AG10803 (cell line): ENCODE measurements at places on chromosomes 2 and 18.

DNA sequence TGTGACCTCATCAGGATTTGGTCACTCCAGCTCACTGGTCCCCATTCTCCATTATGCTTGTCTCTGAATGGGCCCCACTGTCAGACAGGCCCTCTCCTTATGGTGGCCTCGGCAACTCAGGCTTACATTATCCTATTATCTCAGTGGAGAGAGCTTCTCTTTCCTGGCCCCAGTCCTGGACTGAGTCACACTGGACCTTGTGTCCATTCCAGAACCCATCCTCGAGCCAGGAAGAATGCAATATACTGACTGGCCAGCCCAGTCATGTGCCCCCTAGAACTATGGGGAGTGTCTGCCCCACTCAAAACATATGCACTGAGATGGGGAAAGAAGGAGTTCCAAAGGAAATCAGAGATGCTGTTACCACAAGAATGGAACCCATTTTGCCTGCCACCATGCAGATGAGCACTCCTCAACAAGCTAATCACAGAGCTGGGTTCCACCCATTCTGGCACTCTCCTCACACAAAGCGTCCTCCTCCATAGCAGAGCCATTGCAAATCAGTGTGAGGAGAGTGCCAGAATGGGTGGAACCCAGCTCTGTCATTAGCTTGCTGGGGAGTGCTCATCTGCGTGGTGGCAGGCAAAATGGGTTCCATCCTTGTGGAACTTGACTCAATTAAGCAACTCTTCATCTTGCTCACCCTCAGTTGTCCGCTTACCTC is 71.9 kb downstream of the CHRNA1 start:
- peak; percentile 72 for DNase-seq

DNA sequence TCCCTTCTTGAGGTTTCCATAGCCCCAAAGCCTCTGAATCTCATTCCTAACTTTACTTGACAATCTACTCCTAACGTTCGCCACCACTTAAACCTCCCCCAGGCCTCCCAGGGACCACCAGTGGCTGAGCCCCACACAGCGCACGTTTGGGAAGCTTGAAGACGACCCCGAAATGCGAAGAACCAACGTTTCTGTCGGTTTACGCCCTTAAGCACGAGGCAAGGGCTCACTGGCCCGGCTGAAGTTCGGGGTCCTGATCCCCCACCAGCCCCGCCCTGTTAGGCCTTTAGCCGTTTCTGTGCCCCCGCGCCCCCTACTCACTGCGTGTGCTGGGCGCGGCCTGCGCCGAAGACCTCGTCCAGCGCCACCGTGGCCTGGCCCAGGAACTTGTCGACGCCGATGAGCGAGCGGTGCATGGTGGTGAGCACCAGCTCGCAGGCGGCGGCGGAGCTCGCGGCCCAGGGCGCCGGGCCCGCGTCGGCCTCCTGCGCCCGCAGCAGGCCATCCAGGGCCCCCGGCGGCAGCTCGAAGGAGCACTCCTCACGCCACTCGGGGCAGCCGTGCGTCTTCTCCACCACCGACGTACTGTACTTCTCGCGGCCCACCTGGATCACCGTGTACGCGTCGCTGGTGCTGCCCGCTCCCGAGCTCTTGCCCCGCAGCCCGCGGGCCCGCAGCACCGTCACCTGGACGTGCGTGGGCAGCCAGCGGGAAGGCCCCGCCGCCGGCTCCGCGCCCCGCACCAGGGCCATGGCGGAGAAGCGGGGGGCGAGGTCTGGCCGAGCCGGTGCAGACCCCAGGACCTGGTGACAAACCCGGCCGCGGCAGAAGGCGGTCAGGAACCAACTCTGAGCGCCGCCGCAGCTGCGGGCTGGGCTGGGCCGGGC is 479 bp downstream of the RAB11FIP5 start:
- peak; percentile 53 for DNase-seq

GRCh38 chr18:32349728-32350395 is 120.8 kb downstream of the GAREM1 start:
- peak; percentile 91 for DNase-seq

DNA sequence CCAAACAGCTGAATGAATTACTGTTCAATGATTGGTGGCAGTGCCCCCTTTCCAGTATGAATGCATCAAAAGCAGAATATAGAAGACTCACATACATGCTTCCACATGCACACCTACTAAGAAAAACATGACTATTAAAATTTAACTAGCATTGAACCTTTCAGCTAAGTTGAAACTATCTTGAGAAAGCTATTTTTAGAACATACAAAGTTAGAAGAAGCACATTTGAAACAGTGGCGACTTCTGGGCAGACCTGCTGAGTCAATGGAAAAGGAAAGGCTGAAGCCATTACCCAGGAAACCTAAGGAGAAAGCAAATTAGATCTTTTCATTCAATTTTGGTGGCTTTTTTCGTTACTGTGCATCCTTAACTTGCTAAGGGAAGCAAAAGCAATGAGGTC is 55.9 kb downstream of the PLA2R1 start:
- DNase-seq, result no peak

GRCh38 chr2:25018681-25019080 is 23.2 kb upstream of the EFR3B start:
- DNase-seq, result no peak

GRCh38 chr18:77098538-77099174 is 33.9 kb downstream of the MBP start:
- no peak for DNase-seq

DNA sequence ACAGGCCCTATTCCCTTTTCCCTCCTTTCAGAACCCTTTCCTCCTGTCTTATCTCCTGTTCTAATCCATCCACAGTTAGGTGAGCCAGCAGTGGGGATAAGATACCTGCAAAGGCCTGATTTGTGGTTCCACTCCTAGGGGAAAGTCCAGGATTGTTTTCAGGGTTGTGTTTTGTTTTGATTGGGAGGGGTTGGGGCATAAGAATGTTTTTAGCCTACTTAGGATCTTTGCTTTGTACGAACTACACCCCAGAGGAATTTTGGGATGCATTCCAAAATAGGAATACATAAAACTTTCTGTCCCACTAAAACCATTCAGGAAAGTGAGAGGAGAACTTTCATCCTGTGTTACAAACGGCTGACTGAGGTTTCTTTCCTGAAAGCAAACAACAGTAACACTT is 150.8 kb upstream of the PGAP1 start:
- DNase-seq, result peak; percentile 11

- DNase-seq, result no peak
Measured at GRCh38 chr2:661360-661635, 15.9 kb downstream of the TMEM18 start.

GRCh38 chr2:120429586-120430500 is 83.9 kb downstream of the INHBB start:
- DNase-seq, result no peak

- DNase-seq, result peak; percentile 97
Measured at GRCh38 chr2:191038241-191038725, 24.3 kb upstream of the STAT1 start.

DNA sequence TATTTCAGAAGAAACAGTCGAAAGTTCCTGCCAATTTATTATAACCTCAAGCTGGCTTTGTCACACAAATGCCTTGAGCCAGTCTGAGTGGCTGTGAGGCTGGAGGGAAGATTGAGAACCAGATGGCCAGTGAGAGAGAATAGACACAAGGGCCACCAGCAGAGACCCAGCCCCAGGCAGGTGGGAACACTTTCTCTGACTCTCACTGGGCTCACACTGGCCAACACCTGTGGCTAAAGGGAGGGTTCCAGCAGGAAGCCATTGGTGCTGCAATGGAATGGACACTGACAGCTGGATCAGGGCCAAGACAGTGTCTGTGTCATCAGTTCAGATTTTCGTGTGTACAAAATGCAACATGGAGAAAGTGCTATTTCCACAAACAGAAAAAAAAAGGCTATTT is 29.9 kb downstream of the LOXHD1 start:
- DNase-seq, result no peak
